ENCODE measurements at places on chromosomes 5 and 9.

DNA sequence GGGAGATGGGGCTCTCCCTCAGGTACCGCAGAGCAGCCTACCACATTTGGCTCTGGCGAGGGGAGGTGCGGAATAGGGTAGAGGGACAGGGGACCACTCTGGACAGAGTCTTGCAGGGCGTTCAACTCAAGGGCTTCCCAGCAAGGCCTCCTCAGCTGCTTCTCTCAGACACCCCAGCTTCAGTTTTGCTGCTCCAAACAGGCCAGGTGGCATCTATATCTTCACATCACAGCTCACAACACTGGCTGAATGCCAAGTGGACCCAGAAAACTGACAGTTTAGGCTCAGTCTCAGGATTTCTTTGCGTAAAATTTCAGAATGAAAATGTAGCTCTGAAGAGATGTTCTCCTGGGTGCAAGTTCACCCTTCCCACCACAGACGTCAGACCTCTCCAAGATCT, 592.6 kb upstream of the ADAMTS16 start:
- no peak for DNase-seq

GRCh38 chr5:158013939-158014338, 155.0 kb upstream of the CLINT1 start:
- DNase-seq: peak; percentile 63

GRCh38 chr5:140181002-140181483, 6.1 kb downstream of the CYSTM1 start:
- no peak for DNase-seq

- no peak for DNase-seq
Observed at GRCh38 chr5:150075233-150075632, 11.1 kb downstream of the CSF1R start.

- DNase-seq: no peak
Observed at GRCh38 chr5:86981898-86982297, 285.8 kb upstream of the RASA1 start.

- DNase-seq: no peak
Observed at GRCh38 chr5:159657771-159658170, 258.5 kb upstream of the ADRA1B start.

DNA sequence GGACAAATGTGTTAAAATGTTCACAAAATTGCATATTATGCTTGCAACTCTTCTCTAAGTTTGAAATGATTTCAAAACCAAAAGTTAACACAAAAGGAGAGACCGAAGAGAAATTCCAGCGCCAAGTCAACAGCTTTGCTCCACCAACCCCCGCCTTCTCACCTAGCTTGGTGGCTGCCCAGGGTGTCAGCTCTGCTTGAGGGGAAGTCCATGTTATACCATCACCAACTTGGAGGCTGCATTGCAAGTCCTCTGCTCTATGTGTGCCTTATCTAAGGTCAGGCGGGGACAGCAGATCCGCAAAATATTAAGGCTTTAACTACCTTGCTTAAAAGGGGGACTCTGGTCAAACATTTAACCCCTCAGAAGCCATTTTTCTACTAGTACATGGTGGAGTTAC, 14.6 kb downstream of the CCNJL start:
- no peak for DNase-seq

DNA sequence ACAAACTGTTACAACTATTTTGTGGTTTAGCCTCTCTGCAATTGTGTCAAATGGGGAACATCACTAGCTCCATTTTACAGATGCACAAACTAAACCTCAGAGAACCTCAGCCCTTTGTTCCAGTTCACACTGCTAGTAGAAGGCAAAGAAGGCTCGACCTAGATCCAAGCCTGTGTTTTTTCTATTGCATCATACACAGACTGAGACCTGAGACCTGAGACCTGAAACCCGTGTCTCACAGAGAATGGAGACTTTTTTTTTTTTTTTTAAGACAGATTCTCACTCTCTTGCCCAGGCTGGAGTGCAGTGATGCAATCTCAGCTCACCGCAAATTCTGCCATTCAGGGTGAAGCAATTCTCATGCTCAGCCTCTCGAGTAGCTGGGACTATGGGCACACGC, 120.8 kb downstream of the GALNT10 start:
- DNase-seq: no peak

DNA sequence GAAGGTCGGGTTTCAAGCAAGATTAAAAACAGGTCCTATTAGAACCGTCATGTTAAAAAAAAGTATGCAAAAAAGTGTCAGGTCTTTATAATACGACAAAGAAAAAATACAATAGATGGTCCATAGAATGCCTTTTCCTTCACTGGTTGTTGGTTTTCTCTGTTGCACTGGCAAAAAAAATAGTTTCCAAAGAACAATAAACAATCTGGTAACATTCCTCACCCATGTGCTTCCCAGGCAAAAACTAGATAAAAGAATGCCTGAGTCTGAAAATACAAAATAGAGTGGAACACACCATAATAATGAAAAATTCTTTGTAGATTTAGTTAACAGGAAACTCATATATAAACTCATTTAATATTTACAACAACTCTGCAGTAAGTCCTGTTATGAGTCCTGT, 590.0 kb upstream of the DMAC1 start:
- no peak for DNase-seq

DNA sequence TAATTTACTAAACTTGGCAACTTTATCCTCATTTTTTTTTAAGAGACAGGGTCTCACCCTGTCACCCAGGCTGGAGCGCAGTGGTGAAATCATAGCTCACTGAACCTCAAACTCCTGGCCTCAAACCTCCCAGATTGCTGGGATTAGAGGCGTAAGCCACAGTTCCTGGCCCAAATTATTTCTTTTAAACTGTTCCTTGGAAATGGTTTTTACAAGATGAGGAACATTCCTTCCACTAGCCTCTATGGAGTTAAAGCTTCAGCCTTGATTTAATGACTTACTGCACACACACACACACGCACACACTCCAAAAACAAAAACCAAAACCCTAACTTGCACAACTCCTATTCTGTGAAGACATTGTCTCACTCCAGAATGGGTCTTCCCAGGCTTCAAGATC, 77.2 kb upstream of the TARS1 start:
- DNase-seq: no peak

DNA sequence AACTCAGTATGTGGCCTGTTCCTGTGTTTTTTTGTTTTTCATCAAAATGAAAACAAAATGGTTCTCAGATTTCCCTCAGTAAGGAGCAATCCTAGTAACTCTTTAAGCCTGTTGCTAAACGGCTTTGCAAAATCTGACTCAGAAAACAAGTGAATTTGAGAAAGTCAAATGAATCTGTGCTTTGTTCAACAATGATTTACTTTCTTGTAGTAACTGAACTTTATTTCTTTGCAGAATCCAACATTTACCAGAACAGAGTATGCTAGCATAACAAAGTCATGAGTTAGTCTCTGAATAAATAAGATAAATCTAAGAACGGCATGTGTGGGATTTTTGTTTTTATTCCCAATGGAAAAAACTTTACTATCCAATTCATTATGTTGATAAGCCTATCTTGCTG, 93.8 kb downstream of the OXCT1 start:
- DNase-seq: no peak

DNA sequence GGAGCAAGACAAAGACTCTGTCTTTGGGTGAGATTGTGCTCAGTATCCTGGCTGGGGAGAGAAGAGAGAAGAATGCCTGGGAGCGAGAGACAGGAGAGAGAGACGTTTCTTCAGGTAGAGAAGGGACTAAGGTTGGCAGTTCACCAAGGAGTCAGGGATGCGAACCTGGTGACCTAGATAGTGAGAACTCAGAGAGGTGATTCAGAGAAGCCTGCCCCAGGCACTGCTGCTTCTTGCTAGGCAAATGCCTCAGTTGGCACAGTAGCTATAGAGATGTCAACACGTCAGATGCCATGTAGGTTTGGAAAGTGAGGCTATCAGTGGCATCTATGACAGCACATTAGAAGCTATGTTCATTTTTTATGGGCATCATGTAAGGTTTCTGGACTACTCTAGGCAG, 231.6 kb upstream of the VLDLR start:
- DNase-seq: no peak

GRCh38 chr5:113311301-113311700, 123.5 kb downstream of the TSSK1B start:
- no peak for DNase-seq

DNA sequence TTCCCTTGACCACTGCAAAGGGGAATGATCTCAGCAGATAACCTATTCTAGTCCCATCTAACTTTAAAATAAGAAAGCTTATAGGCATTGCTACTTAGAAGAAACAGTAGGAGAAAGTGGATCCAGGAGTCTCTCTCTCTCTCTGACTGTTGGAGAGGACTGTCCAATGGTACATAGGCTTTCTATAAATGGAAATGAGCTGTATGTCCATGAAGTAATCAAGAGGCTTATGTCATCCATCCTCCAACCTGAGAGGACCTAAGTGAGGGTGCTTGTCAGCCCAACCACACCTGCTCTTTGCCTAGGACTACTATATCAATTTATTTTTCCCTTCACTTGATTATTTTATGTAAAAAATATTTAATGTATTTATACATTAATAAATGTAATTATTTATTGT, 172.3 kb downstream of the PAPPA start:
- no peak for DNase-seq

DNA sequence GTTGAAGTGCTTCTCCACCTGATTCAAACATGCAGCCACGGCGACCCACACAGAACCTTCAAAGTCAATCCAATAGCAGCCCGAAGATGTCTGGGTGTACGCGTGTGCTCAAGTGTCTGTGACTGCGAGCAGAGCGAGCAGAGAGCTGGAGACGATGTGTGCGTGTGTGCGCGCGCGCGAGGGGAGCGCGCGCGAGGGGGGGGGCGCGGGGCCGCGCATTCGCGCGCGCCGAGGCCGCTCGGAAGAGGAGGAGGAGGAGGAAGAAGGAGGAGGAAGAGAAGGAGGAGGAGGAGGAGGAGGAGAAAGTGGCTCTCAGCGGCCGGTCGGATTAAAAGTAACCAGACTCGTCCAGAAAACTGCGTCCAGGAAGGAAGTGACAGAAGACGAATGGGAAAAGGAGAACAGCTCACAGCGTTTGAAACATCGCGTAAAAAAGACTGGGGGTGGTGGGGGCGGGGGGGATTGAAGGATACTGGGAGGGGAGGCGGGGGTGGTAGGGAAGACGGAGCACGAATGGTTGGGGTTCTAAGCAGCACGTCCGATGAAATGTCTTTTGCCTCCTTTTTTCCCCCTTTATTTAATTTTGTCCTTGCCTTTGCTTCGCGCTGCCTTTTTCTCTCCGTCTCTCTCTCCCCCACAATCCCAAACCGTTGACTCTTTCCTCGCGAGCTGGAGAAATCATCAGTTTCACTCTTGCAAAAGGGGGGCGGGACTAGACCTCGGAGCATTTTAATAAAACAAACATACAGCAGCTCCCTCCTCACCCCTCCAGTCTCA, at the start of gene MEF2C:
Gene MEF2C, minus strand, starts transcription at position 126 of the 777 bp plus-strand sequence. CDS start 59,396 bp downstream, outside the sequence.
- peak; percentile 75 for DNase-seq

DNA sequence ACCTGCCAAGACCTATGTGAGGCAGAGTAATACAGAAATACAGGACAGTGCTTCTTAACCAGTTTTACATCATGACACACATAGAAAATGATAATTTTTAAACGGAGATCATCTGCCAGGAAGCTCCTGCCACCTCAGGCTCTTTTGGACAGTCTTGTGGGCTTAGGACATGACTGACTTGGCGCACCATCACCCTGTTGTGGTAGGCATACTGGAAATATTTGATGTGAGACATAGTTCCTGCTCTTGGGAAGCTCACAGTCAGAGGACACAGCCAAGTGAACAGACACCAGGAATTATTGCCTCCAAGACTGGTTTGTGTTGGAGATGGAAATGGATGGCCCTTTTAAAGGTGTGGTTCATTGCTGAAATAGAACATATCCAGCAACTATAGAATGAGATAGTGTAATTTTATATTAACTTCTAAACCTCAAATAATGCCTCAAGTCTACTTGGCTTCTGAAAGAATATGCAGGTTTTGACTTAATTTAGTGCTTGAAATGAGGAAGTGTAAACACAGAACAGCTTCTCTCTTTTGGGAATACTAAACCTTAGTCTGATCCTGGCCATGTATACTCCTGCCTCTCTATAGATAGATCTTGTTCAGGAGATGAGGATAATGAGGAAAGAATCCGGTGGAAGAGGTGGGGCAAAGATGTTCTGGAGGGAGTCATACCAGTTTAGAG, 19.7 kb downstream of the CPEB4 start:
- no peak for DNase-seq

- DNase-seq: no peak
Observed at GRCh38 chr5:84370176-84370575, 14.5 kb downstream of the EDIL3 start.

- no peak for DNase-seq
Observed at GRCh38 chr9:130212543-130213297, 40.5 kb downstream of the NCS1 start.

DNA sequence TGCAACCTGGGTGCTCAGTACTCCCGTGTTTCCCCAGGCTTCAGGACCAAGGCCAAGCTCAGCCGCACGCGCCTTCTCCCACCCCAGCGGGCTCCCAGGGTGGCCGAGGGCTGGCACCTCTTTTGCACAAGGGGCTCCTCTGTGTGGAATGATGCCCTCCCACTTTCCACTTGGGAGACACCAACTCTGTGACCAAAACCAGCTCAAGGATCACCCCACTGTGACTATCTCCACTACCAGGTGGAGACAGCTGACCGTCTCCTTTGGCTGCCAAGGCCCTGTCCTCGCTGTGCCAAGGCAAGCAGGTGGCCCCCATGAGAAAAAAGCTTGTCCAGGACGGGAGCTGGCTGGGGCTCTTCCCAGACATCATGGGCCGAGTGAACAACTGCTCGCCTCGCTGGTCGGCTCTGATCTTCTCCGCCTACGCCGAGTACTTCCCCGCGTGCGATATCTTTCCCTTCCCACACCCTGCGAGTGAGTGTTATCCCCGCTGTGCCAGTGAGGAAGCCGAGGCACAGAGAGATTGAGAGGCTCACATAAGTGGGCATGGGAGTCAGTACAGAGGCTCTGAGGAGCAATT, 132.8 kb downstream of the ZNF354C start:
- no peak for DNase-seq

DNA sequence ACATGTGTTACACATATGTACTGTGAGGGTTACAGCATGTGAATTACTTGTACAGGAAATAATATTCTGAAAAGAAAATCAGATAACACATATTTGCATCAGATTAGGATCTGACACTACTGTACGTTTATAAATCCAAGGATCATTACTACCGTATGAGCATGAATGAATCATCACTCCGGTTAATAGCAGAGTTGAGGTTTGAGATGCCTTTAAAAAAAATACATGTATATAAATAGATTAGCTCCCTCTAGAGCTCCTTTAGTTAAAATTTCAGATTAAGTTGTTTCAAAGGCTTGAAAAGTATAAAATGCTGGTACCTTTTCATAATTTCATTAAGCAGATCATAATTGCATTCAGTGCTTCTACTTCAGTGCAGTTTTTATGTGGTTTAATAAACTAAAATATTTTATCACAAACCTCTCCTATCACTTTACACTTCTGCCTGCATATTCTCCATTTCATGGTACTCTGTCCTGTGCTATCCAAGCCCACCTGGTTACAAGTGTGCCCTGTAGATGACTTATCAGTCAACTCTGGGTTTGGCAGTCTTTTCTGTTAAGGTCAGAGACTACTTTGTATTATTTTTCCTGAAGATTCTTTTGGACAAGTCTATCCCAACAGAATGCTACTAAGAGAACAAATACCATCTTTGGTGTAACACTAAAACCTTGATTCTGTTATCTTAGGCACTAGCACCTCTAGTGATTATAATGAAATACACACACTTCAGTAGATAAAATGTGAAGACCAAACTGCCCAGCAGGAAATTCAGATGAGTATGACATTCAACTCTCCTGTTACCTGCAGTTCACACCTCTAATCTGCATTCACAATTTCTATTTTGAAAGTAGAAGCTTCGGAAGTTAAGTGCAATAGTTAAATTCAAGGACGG, 48.0 kb upstream of the POU5F2 start:
- DNase-seq: no peak

Data from neural progenitor cell (in vitro differentiated cells).